IPS DF 6.9 (cell line): ENCODE measurements at places on chromosomes 16 and 17.

DNA sequence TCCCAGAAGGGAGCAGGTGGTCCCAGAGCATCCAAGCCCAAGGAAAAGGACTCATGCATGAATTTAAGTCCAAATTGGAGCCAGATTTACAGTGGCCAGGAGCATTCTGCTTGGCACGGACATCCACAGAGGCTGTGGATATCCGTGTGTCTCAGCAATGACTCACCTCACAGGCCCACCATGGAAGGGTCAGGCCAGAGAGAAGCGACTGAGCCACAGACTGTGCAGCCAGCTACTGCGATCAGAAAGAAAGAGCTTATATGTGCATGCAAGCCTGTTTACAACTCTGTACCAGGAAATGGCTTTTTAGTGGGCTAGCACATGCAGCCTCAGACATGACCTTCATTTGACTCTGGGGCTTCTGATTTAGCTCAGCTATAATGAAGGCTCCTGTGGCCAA is 231.0 kb downstream of the C16orf95 start:
- DNase-seq, result no peak

- DNase-seq, result no peak
These were observed 14.3 kb upstream of the FASN start for GRCh38 chr17:82112181-82112913.

DNA sequence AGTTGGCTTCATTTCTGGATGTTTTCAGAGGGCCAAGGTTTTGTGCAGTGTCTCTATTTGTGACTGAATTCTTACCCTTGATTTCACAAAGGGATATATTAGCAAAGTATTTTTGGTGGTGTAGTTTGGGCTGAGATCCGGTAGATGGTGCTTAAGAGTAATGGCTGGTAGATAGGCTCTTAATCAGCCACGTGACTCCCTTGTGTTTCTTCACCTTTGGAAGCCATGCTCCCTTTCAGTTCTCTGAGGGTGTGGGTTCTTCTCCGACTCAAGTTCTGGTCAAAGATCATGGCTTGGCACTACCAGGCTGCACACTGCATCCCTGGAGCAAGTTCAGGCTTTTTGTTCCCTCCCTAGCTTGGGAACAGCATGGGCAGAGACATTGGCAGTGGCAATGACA is 887.3 kb downstream of the CDH8 start:
- DNase-seq, result no peak

GRCh38 chr17:76410328-76410965 is 26.0 kb downstream of the SPHK1 start:
- DNase-seq, result no peak

DNA sequence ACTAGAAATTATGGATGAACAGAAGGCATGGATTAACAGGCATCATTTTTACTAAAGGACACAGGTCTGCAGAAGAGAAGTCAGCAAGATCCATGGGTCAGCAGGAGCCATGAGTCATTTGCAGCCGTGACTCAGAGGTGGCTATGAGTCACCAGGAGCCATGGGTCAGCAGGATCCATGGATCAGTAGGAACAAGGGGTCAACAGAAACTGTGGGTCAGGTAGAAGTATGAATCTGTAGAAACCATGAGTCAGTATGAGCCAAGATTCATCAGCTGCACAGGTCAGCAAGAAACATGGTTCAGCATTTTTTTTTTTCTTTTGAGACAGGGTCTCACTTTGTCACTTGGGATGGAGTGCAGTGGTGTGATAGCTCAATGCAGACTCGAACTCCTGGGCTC is 58.2 kb upstream of the HS3ST4 start:
- DNase-seq, result no peak

GRCh38 chr17:15742051-15742795 is 10.1 kb downstream of the TBC1D26 start:
- no peak for DNase-seq

- DNase-seq, result no peak
These were observed 105.0 kb downstream of the XYLT1 start for GRCh38 chr16:17365591-17366298.

- DNase-seq, result no peak
These were observed 29.4 kb upstream of the NUDT16L1 start for GRCh38 chr16:4663777-4664465.

GRCh38 chr17:35559495-35560210 is 966 bp downstream of the SLFN14 start:
- DNase-seq, result no peak

DNA sequence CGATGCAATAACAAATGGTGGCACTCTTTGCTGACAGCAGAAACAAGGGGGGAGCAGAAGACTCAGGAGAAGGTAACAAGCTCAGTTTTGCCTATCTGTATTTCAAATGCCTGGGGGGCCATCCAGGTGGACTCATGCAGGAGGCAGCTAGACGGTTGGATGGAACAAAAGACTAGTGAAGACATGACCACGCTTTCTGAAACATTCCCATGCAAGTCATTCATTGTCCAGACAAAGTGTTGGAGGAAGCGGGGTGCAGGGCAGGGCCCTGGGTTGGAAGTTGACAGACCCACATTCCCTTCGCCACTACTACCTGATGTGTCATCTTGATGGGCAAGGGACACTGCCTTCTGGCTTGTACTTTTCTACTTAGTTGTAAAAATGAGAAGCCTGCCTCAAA is 29.8 kb upstream of the CRYBA1 start:
- DNase-seq, result no peak

- no peak for DNase-seq
These were observed 98.7 kb upstream of the NACA2 start for GRCh38 chr17:61689610-61690180.

DNA sequence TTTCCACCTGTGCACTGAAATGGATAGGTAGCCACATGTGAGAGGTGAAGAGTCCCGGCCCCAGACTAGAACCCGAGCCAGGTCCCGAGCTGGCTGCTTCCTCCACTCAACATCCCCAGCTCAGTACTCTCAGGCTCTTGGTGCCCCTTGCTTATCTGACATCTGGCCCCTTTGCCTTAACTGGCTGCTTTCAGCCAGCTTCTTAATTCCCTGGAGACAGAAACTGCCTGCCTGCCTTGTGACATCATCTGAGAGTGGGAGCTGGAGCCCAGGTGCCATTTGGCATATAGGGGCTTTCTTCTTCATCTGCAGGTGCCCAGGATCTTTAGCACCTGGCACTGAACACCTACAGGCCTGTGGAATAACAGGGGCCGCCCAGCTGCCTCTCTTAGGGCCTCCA is 8.9 kb downstream of the CHAD start:
- no peak for DNase-seq

DNA sequence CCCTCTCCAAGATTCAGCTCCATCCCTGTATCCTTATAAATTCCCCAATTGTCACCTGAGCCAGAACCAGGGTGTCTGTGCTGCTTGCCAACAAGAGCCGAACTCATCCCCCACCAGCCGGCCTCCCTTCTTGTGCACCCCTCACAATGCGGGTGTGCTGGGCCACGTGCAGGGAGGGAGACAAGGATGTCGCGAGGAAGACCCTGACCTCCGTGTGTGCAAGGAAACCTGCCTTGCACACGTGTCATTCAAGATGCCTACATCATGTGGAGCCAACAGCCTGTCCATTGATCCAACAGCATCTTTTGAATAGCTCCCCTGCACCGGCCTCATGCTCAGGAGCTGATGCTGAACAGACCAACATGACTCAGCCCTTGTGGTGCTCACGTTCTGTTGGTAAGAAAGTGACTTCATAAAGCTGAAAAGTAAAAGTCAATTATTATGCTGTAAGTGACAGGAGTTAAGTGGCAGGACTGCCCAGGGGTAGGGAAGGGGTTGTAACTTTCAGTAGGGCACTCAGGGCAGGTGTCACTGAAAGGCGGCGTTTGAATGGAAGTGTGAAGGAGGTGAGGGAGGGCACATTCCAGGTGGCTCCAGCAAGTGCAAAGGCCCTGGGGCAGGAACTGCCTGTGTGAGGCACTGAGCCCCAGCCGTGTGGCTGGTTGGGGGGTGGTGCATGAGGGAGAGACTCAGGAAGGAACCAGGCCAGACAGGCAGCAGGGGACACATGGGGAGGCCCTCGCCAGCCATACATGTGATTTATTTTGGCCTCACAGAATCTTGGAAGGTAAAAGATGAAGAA is 302.2 kb downstream of the FOXL1 start:
- DNase-seq, result no peak

- DNase-seq, result no peak
These were observed 43.8 kb upstream of the ARHGAP44 start for GRCh38 chr17:12745486-12745885.

DNA sequence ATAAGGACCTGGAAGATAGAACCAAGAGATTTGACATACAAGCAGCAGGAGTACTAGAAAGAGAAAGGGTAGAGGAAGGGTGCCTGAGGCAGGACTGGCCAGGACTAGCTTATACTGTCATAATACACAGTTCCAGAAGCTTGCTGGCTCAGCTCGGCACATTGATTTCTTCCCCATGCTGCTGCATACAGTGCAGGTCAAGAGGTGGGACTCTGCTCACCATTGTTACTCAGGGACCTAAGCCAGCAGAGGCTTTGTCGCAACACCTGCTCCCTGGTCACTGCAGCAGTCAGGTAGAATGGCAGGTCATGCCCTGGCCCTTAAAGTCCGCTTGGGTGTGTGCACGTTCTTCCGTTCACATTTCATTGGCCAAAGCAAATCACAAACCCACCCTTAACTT is 32.8 kb downstream of the LDHD start:
- DNase-seq, result no peak

DNA sequence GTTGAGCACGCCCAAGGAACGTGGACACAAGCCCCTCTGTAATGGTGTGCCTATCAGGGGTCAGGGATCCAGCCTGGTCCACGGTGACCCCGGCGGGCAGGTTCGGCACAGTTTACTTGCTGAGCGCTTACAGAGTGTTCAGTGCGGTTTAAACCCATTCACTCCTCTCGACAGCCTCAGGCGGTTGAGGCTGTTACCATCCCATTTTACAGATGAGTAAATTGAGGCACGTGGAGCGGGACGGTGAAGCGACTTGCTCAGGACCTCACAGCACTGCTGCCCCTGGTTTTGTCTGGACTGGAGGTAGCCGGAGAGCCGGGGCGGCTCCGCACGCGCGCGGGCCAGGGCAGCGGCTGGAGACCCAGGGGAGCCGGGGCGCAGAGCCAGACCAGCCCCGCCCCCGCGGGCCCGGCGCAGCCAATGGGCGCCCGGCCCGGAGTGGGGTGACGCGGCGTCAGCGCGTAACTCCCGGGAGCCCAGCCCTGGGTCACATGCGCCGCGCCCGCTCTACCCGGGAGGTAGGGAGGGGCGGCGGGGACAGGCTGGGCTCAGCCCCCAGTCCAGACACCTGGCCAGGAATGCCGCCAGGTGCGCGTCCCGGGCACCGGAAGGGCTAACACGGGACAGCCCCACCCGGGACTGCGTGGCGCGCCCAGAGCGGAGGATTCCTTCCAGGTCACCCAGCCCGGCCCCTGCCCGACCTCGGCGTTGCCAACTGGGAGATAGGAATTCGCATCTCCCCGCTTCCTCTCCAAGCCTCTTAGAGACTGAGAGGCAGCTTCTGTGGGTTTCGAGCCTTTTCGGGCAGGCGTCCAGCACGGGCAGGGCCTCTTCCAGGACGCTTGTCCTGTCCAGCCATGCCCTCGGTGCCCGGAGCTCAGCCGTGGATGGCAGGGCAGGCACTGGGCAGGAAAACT is 3.3 kb upstream of the SREBF1 start:
- peak; percentile 81 for DNase-seq

- DNase-seq, result no peak
These were observed 2.7 kb downstream of the CENPX start for GRCh38 chr17:82019690-82020571.

- DNase-seq, result no peak
These were observed 7.3 kb downstream of the CHMP6 start for GRCh38 chr17:80998748-80999535.

DNA sequence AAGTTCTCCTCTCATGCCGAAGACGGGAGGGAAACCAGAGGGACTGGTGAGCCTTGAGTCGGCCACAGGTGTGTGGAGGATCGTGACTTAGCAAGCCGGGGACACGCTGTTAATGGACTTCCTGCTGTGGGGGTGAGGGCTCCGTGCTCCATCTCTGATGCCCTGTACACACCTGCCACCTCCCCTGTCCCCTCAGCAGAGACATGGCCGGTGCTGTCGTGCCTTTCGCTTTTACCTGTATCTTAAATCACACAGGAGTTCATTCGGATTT is 75.9 kb upstream of the ZNF750 start:
- no peak for DNase-seq

DNA sequence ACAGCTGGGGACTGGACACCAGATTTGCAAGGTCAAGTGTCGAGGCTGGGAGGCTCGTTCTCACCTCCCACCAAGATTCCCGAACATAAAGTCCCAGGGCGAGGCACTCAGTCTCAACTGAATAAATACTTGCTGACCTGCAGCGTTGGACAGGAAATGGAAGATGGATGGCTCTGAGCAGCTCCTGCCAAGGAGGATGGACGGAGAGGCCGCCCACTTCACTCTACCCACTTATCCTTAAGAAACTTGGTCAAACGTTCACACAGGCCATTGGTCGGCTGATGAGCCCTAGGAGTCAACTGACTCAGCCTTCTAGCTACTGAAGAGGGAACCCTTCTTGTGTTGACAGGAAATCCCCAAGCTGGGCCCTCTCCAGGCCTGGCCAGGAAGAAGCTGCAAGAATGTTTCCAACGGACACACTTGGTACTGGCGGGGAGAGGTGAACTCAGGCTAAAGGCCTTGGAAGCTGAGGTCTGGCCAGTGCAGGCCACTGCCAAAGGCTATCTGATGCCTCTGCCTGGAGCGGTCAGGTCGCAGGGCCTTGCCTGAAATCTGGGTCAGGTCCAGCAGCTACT is 50.0 kb downstream of the VAC14 start:
- DNase-seq, result no peak

GRCh38 chr17:7383742-7384488 is 3.0 kb downstream of the TNK1 start:
- no peak for DNase-seq

DNA sequence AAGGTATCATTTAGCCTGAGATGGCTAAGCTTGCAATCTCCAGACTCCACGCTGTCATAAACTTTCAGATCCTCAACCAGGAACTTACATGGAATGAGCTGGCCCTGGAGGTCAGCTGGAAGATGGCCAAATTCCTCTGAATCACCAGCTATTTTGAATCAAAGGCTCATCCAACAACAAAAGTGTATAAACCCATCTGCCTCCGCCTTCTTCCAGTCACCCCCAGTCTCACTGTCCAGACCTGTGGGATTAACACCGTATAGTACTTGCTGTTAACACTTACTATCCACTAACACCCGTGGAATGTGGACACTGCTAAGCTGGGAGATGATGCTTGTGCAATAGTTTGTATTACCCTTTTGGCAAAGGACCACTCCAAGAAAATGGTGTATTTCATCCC is 1.9 kb upstream of the LCMT1 start:
- no peak for DNase-seq

- DNase-seq, result no peak
These were observed 118.3 kb upstream of the ADAMTS18 start for GRCh38 chr16:77553130-77553529.
